ENCODE measurements at places on chromosomes 7 and 10.

- DNase-seq = no peak
Observed at GRCh38 chr7:156466272-156466671, 174.3 kb upstream of the RNF32 start.

DNA sequence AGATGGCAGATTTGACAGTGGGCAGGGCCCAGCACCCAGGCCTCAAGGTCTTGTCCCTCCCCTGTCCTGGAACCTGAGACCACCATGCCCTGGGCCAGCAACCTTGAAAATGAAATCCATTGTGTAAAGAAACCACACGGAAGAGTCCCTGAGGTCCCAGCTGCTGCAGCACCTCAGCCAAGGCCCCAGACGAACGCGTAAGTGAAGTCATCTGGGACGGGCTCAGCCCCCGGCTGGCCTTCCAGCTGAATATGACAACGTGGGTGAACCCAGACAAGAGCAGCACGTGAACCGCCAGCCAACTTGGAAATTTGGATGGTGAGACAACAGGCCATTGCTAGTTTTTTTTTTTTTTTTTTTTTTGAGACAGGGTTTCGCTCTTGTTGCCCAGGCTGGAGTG, 70.3 kb downstream of the CYTH3 start:
- no peak for DNase-seq

DNA sequence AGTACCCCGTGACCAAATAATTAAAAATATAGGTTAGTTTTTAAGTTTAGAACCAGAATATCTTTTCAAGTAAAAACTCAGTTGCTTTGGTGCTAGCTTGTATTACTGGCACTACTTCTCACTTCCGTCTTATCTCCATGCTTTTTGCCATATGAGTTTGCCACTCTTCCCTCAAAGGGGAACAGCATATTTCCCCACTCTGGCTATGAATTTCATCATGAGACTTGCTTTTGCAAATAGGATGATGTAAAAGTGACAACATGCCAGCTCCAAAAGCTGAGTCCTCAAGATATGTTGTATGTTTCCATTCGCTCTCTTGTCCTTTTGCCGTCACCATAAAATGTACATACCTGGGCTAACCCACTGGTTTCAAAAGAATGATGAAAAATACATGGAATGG, 178.1 kb upstream of the SEMA3A start:
- no peak for DNase-seq

DNA sequence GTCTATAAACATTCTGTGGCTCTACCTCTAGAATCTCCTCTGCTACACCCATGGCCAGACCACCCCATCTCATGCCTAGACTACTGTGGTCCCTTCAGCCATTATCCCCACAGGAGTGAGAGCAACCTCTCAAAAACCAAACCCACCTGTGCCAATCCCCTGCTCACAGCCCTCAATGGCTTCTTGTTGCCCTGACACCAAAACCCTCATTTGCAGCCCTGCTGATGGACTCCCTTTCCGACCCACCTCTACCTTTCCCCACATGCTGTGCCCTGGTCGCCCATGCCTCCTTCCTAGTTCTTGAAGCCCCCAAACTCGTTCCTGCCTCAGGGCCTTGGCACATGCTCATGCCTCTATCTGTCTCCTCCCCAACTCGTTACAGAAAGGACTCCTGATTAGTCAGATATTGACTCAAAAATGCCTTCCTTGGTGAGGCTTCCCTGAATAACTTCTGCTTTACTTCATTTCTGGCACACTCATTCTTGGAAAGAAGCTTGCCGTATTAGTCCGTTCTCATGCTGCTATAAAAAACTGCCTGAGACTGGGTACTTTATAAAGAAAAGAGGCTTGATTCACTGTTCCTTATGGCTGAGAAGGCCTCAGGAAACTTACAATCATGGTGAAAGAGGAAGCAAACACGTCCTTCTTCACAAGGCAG, 104.2 kb downstream of the TEX36 start:
- DNase-seq = no peak

- DNase-seq = peak; percentile 78
Observed at GRCh38 chr10:113060201-113061053, 110.4 kb downstream of the TCF7L2 start.
